ENCODE measurements at places on chromosomes 5 and 9.

GRCh38 chr9:19379283-19379682 is 753 bp downstream of the RPS6 start:
- no peak for DNase-seq

DNA sequence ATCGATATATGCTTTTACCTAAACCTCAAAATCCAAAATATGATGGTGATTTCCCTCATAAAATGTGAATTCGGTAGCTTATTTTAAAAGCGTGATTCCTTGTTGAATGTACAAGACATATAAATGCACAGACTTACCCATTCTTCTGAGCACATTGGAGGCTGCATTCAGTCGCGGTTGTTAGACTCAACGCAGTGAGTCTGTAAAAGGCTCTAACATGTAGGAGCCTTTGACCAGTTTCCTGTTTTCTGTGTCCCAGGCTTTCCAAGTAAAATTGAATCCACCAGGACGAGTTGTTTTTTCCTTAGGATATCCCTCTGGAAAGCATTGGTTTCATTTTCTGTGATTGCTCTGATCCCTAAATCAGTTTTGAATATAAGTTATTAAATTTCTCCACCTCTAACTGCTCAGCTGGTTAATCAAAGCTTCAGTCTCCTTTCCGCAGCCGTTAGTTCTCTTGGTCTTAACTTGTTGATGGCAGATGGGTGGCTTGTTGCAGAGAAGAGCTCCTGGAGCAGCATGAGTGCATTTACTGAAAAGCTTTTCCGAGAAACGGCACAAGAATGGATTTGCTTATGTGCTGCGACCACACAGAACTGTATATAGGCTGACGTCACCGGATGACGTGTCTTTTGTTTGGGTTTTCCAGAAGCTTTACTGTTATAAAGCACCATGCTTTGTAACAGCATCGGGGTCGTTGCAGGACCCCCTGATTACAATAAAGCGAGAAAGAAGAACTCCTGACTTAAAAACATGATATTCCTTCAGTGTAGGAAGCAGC is at the start of gene LRRTM2:
Gene LRRTM2, minus strand, starts transcription at position 565 of the 781 bp plus-strand sequence. Its CDS starts 424 bp downstream, at position 141.
- DNase-seq = peak; percentile 56

DNA sequence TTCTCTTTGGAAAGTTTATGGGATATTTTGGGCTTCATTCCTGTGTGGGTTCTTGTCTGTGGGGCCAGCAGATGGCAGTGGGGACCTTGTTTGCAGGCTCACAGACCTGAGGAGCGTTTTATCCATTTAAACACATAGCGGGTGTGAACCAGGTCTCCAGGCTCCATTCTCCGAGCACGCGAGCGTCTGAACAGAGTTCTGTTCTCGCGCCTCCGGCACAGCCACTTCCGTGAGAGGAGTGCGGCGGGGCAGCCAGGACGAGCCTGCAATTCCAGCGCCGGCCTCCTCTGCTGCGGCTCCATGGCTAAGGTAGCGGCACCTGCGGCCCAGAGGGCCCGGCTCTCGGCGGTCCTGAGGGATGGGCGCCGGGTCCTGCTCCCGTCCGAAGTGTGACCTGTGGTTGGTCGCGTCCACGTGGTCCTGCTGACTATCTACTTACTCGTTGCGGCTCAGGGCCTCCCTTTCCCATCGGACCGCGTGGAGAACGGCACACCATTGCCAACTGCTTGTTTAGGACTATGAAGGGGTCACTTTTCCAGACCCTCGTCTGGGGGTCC is 7.3 kb downstream of the NRARP start:
- DNase-seq = no peak

DNA sequence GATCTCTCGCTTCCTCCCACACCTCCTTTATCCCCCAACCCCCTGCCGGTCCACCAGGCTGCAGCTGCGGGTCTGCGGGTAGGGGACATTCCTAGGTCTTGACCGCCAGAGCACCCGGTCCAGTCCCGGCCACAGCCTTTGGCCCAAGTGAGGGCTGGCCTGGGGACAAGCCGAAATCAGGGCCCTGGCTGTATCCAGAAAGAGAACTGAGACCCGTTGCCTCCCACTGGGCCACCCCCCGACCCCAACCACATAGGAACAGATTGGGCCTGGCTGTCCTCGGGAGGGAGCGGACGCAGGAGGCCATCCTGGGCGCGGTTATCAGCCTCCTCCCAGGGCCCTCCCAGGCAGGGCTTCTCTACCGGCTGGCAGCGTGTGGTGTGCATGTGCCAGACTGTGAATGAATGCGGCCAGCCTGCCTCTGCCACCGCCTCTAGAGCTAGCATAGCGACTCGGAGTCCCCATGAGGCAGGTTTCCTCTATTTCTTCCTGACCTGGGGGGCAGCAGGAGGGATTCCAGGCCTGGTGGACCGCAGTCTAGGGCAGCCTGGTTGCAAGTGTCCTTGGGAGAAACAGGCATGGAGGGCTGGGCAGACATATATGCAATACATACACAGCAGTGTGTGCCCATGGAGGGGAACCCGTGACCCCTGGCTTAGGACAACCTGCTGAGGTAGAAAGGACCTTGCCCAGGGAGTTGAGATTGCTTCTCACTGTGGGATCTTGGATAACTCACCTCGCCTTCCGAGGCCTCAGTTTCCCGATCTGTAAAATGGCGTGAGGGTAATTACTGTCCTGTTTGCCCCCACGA is 1.2 kb downstream of the N4BP3 start:
- no peak for DNase-seq

DNA sequence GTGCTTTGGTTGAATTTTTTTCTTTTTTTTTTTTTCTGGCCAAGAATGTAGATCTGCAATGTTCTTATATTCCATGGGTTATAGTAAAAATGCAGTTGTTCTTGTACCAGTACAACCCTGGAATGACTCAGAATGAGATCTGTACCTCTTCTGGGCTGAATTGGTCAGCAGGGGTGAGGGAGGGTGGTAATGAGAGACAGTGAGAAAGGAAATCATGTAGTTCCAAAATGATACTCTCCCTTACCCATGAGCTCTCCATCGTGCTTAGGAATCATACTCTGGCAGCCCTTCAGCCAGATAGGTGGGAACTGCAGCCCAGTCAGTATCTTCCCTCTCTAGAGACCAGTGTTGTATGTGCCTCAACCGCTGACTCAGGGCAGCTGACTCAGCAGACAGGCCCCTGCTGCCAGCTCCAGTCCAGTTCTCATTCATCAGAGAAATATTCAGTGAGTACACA is 2.1 kb upstream of the GLIS3 start:
- no peak for DNase-seq

DNA sequence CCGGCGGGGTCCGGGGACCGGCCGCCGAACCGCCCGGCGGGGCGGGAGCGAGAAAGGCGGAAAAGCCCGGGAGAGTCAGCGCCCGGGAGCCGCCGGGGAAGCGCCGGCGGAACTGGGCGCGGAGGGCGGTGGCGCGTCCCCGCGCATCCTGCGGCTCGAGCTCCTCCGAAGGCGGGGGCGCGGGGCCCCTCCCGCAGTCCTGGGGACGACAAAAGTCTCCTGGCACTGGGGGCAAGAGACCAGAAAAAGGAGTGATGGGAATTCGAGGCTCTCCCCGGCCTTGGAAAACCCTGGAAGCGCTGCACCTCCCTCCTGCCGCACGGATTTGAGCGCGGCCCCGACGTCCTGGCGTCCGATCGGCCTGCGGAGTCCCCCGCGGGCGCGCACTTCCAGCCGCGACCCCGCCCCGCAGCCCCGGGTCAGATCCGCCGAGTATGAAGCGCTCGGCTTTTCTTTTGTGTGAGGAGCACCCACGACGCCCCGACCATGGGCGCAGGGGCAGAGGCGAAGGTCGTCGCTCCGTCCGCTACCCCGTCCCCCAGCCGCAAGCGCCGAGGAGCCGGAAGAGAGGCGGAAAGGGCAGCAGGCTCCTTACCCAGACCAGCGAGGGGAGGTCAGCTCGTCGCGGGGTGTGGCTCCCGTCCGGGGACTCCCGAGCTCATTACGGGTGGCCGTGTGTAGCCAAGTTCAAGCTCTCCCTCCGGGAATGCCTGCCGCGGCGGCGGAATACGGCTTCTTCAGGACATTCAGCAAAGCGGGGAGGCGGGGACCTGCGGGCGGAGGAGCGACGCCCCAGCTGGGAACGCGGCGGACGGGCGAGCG is at the start of gene EPB41L4A:
Gene EPB41L4A, minus strand, starts transcription at position 114 of the 822 bp plus-strand sequence. CDS start 238 bp downstream, outside the sequence.
- peak; percentile 55 for DNase-seq

GRCh38 chr9:133477992-133478850 is 678 bp downstream of the SLC2A6 start:
- no peak for DNase-seq

DNA sequence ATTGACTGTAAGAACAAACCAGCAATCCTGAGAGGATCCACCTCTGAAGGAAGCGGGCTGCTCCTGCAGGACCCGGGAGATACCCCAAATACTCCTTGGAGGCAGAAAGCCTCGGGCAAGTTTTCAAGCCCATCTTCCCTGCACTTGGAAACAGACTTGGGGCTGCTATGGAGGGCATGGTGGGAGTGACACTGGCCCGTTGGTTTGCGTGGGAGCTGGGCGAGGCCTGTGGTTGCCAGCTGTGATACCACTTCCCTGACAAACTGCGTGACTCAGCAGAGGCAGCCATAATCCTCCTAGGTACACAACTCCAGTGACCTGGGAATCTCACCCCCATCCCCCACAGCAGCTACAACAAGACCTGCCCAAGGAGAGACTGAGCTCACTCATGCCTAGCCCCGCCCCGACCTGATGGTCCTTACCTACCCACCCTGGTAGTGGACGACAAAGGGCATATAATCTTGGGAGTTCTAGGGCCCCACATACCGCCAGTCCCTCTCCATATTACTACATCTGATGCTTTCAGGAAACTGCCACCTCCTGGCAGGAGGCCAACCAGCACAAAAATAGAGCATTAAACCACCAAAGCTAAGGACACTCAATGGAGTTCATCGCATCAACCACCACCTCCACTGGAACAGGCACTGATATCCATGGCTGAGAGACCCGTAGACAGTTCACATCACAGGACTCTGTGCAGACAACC is 38.1 kb upstream of the VLDLR start:
- no peak for DNase-seq

DNA sequence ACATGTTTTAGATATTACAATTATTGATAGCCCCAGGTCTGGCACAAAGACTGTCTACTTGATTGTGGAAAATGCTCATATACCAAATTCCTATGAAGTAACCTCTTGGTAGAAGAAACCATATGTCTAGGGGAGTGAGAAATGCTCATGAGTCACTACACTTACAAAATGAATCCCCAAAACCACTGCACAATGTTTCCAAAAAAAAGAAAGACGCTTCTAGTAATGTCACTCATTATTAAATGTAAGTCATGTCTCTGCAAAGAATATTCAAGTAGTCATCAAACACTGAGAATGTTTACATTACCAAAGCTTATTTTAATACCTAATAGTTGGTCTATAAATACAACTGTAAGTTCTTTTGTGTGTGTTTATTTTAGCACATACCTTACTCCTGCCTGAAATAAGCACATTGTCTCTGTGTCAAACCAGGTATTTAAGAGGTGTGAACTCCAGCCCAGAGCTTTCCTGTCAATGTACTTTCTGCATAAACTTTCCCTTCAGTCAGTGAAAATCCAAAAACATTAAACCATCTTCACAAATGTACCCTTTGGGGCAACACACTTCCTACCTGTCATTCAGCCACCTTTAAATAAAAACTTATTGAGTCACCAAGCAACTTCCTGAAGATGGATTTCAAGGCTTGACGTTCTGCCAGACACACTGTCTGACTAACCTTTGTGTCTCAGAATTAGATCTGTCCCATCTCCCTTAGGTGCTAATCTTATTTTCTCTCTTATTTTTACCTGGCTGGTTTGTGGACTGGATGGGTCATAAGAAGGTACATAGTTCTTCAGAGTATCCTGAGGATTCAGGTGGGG is 194.0 kb downstream of the NFIB start:
- DNase-seq = no peak

GRCh38 chr5:59617186-59617771 is 276.2 kb downstream of the PDE4D start:
- DNase-seq = no peak

DNA sequence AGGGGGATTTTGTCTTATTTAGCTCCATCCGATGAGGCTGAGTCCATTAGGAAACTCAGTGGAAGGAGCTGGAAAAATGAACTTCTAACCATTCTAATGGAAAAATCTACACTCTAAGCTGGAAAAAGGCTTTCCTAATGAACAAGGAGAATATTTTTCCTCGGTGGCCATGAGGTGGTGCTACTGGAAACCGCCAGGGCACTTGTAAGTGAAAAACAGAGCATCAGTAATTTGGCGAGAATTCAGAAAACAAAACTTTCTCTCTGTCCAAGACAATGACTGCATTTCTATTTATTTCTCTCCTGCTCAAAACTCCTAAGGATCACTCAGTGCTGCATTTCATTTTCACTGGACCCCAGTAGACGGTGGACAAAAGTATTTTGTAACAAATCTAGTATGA is 237.6 kb downstream of the TENT4A start:
- no peak for DNase-seq

DNA sequence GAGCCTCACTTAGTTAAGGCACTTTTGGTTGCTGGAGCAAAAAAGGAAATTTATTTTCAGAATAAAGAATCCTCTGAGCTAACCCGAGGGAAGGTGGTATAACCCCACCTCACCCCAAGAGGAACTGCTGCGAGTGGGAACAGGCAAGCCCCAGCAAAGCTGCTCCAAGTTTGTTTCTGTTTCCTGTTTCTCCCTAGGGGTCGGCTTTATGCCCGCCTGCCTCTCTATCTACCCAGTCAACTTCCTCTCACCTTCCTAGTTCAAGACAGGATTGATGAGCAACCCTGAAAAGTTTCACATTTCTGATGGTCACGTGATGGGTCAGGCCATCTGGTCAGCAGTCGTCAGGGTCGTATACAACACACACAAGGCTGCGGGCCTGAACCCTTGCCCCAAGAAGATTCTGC is 31.1 kb downstream of the TRIO start:
- DNase-seq = peak; percentile 36

DNA sequence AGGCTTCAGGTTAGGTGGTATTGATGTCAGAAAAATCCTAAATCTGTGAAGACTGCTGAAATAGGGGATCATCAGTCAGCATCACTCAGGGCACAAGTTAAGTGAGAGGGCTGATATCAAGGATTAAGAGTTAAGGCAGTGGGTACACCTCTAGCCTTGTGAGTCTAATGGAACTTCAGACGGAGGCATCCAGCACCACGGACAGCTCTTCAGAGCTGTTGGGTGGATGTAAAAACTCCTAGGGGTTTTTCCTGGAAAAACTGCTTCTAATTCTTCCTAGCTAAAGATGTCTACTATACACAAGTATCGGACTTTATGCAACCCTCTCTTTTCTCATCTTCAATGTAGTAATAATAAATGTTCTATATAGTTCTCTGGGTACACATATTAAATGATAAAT is 165.9 kb downstream of the SH3GL2 start:
- peak; percentile 61 for DNase-seq

DNA sequence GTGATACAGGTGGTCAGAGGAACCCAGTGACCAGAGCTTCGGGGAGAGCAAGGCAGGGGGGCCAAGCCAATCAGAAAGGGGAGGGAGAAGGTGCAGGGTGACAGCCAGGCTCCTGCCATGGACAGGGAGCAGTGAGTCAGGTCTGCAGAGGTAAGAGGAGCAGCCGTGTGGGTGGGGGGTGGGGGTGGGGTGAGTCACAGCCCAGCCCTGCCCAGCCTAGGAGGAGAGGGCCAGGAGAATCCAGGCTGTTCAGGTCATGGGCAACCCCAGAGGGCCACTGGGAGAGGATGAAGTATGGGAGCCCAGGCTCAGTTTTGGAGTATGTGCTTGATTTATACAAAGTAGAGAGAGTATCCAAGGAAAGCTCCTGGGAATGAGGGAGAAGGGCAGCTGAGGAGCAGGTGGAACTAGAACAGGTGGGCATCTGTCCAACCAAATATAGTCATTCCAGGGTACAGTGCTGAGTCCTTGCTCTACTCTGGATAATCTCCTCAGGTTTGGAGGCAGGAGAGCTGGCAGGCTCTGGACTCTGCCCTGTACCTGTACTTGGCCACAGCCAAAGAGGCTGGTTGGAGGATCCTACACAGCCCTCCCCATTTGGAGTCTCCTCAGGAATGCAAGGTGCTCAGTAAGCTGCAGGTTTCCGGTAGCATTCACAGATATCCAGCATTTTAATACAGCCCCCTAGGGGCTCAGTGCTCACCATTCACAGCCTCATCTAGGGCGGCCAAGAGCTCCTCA is 1.6 kb downstream of the HBEGF start:
- DNase-seq = no peak
